NCI-H748 treated with DMSO at 0.1 percent for 48 hours (cell line): ENCODE measurements at places on chromosomes 16 and 17.
A peak's percentile ranks its signal among the peaks of the same experiment; 100 is the strongest.

DNA sequence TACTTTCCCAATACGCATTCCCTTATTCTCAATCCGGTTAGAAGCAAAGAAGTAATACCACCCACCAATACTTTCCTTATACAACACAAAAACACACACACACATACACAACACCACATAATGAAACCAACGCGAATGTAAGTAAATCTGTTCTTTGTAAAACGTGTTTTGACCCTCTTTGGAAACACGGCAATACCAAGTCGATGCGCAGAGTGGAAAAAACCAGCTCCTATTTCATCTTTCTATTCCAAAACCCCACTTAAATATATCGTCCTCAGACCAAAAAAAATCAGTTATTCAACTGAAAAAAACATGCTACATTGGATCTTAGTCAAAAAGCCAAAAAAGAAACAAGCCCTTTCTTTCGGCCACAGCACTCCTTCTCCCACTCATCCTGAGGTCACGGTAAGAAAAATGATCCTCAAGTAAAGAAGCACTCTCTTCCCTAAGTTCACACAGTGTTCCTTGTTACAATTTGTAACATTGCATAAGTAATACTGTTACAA, 31.0 kb upstream of the ARL4D start:
- peak; percentile 83 for DNase-seq

GRCh38 chr17:3788200-3788599, 12.8 kb downstream of the ITGAE start:
- DNase-seq: no peak

GRCh38 chr17:77374170-77374936, 233.6 kb downstream of the SEC14L1 start:
- no peak for DNase-seq

DNA sequence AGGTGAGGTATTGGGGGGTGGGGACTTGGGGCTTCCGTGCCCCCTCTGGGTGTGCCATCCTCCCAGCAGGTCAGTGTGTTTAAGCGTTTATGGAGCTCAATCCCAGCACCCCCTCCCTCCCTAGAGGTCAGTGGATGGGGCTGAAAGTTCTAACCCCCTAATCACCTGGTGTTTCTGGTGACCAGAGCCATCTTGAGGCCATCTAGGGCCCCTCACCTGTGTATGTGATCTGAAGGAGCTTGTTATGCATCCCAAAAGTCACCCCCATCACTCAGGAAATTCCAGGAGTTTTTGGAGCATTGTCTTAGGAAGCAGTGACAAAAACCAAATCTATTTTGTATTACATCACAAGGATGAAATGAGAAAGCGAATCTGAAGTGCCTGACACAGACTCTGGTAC, 67.8 kb upstream of the NOL11 start:
- DNase-seq: no peak

DNA sequence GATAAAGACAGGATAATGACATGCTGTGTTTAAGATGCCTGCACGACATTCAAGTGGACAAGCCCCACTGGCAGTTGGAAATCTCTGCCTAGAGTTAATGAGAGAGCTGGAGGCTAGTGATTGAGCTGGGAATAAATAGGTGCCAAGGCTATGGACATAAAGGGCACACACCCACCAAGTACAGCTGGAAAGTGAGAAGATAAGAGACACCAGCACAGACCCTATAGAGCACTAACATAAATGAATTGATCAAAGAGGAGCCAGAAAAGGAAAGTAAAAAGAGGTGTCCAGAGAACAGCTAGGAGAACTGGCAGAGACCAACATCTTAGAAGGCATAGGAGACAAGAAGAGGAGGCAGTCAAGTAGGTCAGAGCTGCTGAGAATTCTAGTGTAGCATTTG, 101.2 kb downstream of the YPEL2 start:
- no peak for DNase-seq

- no peak for DNase-seq
Observed at GRCh38 chr17:48795444-48796162, 21.4 kb downstream of the TTLL6 start.

GRCh38 chr16:24349320-24349719, 93.2 kb downstream of the CACNG3 start:
- no peak for DNase-seq

DNA sequence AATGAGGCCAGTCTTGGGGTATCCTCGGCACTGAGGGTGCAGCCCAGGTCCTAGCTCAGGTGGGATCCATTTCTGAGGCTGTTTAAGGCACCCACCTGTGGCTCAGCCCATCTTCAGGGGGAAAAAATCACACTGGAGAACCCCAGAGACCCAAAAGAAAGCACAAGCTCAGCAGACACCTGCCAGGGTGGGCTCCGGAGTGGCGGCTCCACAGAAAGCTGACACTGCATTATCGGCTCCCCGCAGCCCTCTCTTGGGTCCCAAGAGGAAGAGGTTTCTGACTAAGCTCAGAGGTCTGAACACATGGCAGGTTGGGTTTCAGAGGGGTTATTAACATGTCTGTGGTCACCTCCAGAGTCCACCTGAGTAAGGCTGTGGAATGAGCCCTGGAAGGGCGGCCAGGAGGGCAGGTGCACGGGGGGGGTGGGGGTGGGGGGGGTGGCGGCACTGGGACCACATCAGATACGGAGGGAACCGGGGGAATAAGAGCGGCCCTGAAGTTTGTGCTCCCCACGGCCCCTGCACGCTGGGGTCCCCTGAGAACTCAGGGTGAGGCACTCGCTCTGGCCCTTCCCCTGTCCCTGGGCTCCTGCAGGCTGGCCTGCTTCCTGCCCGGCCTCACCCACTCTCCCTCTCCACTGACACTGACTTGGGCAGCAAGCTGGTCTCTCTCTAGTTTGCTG, 79.5 kb downstream of the TIMM22 start:
- no peak for DNase-seq

DNA sequence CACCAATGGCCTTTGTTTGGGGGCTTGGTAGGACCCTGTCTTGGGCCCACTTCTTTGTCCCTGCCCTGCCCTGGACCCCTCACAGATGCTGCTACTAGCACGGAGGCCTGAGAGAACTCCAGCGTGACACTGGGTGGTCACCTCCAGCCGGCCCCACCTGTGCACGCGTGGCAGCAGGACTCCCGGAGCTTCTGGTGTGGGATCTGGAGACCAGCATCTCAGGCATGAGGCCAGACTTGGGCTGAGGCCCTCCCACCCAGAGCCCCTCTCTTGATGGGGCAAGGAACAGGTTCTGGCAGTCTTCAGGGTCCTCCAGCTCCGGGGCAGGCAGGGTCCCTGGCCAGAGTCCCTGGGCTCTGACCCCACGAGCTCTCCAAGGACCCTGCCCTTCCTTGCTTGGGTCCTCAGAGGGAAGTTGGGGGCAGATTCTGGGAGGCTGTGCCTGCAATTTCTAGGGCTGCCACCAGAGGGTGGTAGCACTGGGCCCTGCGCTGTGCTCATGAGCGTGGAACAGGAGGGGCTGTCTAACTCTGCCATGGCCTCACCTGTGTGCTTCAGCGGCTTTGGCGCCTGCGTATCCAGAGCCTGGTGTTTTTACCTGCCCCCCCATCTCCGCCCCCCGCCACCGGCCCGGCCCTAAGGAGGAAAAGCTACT, 3.1 kb upstream of the BAIAP3 start:
- no peak for DNase-seq

GRCh38 chr16:80746231-80746630, 58.2 kb downstream of the CDYL2 start:
- DNase-seq: no peak

- DNase-seq: no peak
Observed at GRCh38 chr17:63535640-63536039, 12.5 kb downstream of the KCNH6 start.

DNA sequence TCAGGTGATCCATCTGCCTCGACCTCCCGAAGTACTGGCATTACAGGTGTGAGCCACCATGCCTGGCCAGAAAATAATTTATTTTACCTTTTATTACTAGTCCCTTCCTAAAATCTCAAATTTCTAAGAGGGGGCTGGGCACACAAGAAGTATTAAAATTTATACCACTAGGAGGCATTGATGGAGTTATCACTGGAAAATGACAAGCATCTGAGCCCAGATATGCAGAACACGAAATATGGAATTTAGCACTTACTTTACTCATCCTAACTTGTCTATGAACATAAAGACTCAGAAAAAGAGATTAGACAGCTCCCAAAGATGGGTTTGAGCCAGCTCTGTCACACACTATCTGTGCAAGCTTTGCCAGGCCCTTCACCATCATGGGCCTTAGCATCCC, 46.4 kb downstream of the STAT5A start:
- no peak for DNase-seq

DNA sequence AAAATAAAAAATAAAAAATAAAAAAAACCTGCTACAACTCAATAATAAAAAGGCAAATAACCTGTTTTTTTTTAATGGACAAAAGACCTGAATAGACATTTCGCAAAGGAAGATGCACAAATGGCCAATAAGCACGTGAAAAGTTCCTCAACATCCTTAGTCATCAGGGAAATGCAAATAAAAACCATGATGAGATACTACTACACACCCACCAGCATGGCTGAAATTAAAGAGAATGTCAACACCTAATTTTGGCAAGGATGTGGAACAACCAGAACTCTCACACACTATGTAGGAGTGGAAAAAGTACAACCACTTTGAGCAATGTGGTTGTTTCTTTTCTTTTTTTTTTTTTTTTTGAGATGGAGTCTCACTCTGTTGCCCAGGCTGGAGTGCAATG, 24.6 kb downstream of the COG7 start:
- no peak for DNase-seq

DNA sequence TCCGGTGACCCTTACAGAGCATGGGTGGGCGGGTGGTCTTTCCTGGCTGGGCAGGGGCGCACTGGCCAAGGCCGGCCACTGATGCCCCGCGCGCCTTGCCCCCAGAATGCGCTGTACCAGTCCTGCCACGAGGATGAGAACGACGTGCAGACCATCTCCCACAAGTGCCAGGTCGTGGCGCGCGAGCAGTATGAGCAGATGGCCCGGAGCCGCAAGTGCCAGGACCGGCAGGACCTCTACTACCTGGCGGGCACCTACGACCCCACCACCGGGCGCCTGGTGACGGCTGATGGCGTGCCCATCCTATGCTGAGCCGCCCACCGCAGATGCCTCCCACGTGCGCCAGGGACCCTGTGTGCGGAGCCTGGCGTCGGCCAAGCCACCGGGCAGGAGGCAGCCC, 49.1 kb downstream of the ACTG1 start:
- no peak for DNase-seq

- DNase-seq: no peak
Observed at GRCh38 chr16:66378741-66379570, 12.5 kb downstream of the CDH5 start.

GRCh38 chr16:22635801-22636200, 125.1 kb downstream of the NPIPB5 start:
- no peak for DNase-seq

DNA sequence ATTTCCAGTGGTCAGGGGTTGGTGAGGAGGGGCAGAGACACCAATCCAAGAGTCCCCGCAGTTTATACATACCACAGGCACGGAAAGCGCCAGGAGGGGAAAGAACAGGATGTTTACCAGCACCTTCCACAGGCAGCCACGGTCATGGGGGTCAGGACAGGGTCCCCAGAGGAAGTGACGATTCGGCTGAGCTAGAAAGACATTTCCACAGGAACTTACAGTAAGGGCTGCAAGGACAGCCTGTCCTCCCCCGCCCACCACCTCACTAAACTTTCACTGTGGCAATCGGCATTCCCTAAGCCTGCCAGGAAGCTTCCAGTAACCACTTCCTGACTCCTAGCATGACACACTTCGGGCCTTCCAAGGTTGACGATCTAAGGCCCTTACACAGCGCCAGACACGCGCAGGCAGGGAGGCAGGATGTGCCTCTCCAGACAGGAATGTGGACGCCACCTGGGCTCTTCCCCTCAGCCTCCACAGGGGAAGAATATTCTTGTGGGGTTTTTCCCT, 1.2 kb upstream of the MT2A start:
- DNase-seq: no peak

DNA sequence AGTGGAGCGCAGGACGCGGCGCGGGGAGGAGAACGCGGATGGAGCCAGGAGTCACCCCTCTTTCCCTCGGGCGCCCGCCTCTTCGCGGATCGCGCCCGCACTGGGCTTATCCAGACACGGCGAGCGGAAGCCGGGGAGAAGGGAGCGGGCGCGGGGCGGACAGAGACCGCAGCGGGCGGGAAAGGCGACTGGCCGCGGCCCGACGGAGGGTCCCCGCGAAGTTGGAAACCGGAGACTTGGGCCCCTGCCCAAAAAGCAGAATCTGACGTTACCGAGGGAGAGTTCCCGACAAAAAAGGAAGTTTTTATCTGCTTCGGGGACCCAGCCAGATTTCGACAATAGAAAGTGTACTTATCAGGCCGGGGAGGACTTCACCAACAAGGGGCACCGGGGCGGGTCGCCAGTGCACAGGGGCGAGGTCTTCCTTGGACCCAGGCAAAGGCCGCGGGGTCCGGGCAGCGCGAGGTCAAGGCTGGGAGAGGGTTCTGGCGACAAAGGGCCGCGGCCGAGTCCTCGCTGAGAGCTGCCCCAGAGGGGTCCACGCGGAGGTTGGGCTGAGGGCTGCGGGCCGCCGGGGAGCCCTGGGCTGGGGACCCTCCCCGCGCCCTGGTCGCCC, 519 bp downstream of the ST6GALNAC2 start:
- DNase-seq: no peak

DNA sequence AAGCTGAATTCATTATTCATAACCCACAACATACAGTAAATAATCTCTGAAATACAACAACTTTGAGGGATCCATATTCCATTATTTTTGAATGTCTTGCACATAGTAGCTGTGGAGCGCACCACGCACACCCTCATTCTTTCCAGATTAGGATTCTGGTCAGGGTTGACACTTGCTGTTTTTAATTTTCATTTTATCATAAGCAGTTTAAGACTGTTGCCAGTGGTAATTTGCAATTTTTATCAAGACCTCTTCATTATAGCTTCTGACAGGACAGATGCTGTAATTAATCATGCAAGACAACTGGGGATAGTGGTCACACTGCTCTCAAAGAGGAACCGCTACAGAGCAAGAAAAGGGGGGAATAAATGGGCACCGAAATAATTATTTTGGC, 109.7 kb downstream of the TOX3 start:
- no peak for DNase-seq

GRCh38 chr17:57625511-57625910, 119.6 kb downstream of the CCDC182 start:
- DNase-seq: no peak

GRCh38 chr17:37065486-37066321, 117.0 kb downstream of the AATF start:
- DNase-seq: no peak
